ENCODE measurements at places on chromosomes 2 and 18.

GRCh38 chr2:52498077-52498750 lies 1269.4 kb upstream of the CHAC2 start:
- DNase-seq, result no peak

DNA sequence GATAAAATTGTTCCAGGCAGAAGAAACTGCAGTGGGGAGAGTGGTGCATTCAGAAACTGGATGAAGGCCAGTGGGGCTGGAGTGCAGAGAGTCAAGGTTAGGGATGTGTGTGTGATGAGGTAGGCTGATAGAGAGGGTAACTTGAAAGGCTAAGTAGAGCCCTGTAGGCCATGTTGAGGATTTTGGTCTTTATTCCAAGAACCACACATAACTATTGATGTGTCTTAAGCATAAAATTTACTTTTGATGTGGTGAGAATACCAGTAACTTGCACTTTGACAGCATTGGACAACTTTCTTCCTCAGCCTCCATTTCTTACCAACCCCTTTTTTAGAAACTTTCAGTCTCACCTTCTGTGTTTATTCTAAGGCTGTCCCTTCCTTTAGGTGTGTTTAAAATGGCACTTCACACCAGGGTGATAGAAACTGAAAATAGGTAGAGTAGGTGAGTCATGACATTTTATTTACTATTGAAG lies 22.6 kb downstream of the MTX2 start:
- DNase-seq, result no peak

GRCh38 chr2:197944416-197945096 lies 140.2 kb downstream of the PLCL1 start:
- DNase-seq, result no peak

DNA sequence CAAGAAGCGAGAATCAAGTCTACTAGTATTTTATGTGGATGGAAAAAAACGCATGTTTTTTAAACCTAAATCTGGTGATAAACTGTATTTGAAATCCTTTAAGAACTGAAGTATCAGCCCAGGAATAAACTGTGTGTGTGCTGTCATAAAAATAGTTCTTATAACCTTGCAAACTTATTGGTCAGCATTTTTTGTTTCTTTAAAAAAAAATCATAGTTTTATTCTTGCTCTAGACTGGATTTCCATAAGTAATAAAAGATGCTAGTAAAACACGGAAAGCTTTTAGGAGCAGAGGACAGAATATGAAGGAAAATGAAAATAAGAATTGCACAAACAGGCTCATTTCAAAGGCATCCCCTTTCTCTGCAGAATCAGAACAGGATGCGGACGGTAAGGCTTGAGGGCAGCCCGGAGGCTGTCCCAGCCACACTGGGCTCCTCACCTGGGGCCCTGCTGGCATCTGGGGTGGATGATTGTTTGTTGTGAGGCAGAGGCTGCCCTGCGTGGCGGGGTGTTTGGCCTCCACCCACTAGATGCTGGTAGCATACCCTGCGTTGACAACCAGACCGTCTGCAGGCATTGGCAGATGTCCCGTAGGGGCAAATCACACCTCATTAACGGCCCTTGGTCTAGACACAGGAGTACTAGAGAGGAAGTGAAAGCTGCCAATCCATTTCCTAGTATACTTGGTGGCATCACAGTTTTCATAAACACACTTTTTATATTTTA lies 52.5 kb downstream of the MBP start:
- no peak for DNase-seq
